Retina (tissue), 1 donor: ENCODE measurements at places on chromosomes 12 and 14.

- no peak for DNase-seq
Measured at GRCh38 chr14:92960706-92961566, 38.0 kb downstream of the CHGA start.

GRCh38 chr12:104420868-104421267 is 35.9 kb upstream of the CHST11 start:
- no peak for DNase-seq

- DNase-seq = no peak
Measured at GRCh38 chr12:4118017-4118510, 155.5 kb upstream of the CCND2 start.

- no peak for DNase-seq
Measured at GRCh38 chr12:114272605-114273004, 133.3 kb downstream of the TBX5 start.

- DNase-seq = no peak
Measured at GRCh38 chr12:48910196-48910595, 15.1 kb downstream of the FKBP11 start.

DNA sequence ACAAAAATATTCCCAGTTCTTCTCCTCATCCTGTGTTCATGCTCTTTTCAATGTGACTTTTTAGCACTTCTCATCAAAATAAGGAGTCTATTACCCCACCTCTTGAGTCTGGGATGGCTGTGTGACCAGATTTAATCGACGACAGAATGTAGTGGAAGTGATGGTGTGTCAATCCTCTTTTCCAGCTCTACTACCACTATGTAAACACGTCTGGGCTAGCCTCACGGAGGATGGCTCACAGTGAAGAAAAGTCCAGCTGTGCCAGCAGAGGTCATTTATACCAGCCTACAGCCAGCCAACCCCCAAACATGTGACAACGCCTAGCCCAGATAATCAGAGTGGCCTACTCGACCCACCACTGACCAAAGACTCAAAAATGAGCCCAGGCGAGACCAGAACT is 37.3 kb upstream of the FGF6 start:
- no peak for DNase-seq

GRCh38 chr14:102784892-102785594 is 7.8 kb downstream of the TRAF3 start:
- DNase-seq = no peak
